ENCODE measurements at places on chromosomes 6 and 20.

DNA sequence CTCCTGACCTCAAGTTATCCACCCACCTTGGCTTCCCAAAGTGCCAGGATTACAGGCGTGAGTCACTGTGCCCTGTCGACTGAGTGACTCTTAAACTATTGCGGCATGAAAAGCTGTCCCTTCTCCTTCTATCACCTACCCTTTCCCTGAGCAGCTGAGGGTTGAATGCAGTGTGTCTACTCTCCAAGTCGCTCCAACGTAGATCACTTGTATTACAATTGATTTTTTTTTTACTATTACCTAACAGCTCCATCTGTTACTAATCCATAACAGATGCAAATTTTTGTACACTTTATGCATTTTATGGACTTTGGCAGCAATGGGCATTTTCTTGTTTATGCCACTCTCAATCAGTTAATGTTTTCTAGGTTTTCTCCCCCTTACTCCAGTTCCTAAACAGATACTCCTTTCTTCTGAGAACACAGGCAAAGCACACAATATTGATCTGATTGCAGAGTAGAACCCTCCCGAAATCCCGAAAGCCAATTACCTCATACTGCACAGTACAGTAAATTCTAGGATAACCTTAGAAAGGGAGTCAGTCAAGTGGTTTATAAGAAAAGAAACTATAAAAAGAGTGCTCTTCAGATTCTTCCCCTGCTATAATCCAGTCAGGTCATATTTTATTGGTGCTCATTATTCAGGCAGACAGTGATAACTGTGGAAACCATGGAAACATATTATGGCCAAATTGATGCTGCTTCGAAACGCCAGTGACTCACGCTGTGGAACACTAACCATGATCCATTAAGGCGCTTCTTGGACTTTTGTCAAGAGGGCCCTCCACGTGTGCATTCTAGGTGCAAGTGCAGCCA lies 273.0 kb downstream of the ADGB start:
- DNase-seq: no peak

DNA sequence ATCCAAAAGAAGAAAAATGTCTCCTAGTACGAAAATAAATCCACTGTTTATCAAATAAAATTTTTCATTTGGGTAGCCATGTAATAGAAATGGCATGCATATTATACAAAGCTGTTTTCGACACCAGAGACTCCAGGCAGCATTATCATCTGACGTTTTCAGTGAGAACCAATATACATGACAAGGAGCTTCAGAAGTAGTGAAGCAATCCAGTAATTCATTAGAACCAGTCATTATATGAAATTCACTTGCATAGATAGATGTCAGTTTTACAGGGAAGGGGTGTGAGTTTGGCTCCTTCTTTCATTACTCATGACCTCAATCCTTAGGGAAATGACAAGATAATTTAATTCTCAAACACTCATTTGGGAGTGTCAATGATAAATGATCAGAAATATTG lies 14.7 kb downstream of the HTR1B start:
- no peak for DNase-seq

DNA sequence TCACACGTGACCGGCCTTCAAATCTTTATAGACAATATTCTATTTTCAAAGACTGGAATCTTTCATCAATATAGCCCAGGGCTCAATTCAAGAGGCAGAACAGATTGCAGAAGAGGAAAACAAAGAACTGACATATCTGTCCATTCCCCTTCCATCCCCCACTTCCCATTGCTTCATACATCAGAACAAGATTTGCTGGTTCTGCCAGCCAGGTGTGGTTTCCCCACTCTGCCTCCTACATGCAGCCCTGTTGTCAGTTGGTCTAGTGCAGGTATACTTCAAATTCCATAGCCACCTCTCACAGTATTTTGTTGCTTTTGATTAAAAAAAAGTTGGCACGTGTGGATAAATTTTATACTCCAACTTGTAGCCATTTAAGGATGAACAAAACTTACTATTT lies 174.9 kb downstream of the CD109 start:
- no peak for DNase-seq

- DNase-seq: no peak
Measured at GRCh38 chr6:153160221-153160620, 29.1 kb upstream of the RGS17 start.

DNA sequence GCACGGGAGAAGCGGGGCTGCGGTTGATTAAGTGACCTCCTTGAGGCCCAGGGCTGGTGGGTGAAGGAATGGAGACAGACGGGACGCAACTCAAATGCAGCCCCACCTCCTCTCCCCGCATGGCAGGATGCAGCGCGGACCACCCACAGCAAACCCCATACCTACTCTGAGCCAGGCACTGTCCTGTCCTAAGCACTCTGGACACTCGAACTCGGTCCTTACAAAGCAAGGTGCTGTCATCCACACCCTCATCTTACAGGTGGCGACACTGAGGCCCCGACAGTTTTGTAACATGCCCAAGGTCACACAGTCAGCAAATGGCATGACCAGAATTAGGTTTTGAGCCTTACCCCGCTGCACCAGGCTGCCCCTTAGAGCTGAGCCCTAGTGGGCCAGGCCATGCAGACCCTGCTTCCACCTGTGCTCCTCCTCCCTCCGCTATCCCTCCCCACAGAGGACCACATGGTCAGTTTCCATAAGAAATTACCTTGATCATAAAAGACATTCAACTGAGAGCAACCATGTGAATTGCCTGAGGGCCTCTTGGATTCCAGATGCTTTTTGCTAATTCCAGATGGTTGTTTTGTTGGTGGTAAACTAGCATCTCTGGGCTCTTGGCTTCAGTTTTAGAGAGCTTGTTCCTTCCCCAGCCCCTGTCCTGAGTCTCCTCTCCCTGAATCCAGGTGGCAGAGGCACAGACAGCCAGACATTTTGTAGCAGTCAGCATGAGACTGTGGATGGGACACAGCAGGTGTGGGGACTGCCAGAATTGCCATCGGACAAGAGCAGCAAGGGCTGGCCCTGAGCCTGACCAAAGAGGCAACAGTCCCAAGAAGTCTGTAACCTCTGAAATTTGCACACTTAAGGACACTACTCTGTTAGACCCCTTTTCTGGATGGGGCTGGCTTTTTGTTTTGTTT lies 171.9 kb upstream of the PMEPA1 start:
- no peak for DNase-seq

DNA sequence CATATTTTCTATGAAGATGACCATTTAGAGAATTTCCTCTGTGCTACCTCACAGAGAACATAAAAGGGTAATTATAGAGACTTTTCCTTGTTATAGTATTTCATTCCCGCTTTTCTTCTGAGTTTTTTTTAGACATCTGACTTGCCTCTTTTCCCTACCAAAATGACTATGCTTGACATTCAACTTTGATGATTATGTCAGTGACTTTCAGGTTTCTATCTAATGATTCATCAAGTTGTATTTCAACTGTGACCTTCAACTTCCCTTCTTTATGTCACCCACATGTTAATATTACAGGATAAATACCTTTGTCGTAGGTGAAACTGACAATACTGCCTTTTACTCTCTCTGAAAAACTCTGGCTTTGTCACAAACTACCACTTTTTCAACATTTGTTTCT lies 95.3 kb downstream of the MLIP start:
- DNase-seq: no peak

Measured in central memory CD4-positive, alpha-beta T cell (primary cell).